Activated CD4-positive, alpha-beta T cell treated with anti-CD3 and anti-CD28 coated beads for 24 hours (primary cell): ENCODE measurements at places on chromosomes 2 and 18.

GRCh38 chr18:38843291-38843690 lies 1277.7 kb upstream of the CELF4 start:
- DNase-seq: no peak

- no peak for DNase-seq
Measured at GRCh38 chr2:32051836-32052439, 11.4 kb upstream of the SPAST start.

GRCh38 chr2:44623622-44624351 lies 262.0 kb downstream of the CAMKMT start:
- no peak for DNase-seq

- DNase-seq: no peak
Measured at GRCh38 chr2:156436497-156437085, 412 bp downstream of the GPD2 start.

DNA sequence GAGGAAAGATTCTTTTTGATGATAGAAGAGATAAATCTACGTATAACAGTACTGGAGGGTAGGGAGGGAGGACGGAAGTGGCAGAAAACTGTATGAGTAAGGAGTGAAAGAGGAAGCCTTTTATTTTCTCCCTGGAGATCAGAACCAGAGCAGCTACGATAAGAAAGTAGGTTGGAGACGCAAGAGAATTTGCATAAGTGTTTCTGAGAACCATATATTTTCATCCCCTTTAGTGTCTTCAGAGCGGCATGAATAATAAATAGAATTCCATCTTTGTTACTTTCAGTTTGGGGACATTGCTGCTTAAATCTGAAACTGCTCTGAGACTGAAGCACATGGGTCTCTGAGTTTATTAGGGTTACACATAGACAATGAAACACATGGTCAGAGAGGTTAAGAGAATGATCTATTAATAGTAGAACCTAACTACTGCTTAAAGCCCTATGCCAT lies 230.2 kb upstream of the TNP1 start:
- DNase-seq: no peak

GRCh38 chr2:136611451-136611850 lies 153.9 kb upstream of the THSD7B start:
- DNase-seq: no peak

GRCh38 chr2:217222309-217222910 lies 362.5 kb upstream of the TNP1 start:
- no peak for DNase-seq

- DNase-seq: no peak
Measured at GRCh38 chr2:174593041-174593440, 4.6 kb downstream of the WIPF1 start.

- DNase-seq: no peak
Measured at GRCh38 chr18:13285874-13286273, 67.3 kb downstream of the LDLRAD4 start.

DNA sequence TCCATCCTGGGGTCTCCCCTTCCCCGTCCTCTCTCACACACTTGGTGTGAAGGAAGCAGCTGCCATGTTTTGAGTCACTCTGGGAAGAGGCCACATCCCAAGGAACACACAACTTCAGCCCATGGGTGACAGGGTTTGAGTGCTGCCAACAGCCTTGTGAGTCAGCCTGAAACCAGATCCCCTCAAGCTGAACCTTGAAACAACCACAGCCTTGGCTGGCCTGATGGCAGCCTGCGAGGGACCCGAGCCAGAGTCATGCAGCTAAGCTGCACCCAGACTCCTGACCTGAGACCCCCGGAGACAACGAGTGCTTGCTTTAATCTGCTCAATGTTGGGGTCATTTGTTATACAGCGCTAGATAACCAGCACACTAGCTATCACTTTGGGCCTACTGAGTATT lies 19.3 kb upstream of the MC2R start:
- no peak for DNase-seq
